ENCODE measurements at places on chromosomes 6 and 20.

DNA sequence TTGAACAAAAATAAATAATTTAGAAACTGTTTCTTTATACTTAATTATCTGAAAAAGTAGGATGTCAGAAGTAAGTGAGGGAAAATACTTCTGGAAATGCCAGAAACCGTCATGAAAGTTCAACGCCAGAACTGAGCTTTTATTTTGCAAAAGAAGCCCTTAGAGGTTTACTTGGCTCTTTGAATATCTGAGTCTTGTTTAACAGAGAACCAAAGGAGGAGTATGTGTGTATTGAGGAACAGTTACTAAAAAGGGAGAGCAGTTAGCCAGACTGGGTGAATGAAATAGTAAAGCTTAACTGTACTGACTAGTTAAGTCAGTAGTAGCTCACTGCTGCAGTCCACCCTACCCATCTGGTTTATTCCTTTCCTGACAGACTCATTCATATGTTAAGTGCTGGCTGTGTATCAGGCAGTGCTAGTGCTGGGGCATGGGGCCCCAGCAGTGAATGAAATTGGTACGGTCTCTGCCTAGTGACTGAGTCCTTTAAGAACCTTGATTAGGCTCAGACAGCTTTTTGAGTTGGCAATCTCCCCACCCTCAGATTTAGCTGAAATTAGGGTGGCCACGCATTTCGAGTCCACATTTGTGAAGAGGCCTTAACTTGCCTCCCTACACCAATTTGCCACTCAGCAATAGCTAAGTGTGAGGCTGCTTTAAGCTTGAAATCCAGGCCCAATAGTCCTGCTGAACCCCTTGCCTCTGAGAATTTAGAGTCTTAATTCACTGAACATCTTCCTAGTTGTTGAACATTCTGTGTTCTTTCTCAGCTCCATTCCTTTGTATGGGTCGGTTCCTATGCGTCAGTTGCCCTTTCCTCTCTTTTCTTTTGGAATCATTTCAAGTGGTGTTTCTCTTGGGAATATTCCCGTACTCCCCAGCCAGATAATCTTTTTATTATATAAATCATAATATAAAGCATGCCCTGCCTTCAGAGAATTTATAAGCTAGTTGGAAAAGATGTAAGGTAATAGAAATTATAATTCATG lies 20.2 kb downstream of the MAP3K4 start:
- DNase-seq: no peak

DNA sequence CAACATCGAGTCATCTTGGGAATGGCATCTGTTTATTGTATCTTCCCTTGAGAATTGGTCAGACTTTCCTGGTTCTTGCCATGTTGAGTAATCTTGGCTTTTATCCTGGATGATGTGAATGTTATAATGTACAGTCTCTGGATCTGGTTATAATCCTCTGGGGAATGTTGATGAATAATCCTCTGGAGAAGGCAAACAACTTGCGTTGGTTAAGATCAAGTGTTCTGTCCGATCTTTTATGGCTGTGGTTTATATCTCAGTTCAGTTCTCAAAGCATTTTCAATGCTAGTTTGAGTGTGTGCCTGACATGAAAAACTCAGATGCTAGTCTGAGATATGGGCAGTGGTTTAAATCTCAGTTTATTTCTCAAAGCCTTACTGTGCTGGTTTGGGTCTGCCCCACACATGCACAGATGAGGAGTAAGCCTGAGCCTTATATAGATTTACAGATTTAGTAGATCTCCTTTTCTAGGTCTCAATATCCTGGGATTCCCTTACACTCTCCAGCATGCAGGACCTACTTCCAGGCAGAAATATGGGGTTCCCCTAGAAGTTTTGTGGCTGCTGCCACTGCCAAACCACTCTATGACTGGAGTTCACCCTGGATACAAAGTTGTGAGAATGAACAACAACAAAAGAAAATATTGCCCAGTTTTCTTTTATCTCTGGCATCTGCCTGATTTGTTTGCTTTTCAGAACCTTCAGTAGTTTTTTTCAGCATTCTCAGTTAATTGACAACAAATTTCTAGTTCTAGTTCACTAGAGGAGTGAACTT lies 191.8 kb upstream of the MAN1A1 start:
- DNase-seq: peak; percentile 93

GRCh38 chr6:163721922-163722692 lies 307.6 kb downstream of the QKI start:
- no peak for DNase-seq

GRCh38 chr6:147651249-147652063 lies 143.0 kb downstream of the SAMD5 start:
- no peak for DNase-seq

DNA sequence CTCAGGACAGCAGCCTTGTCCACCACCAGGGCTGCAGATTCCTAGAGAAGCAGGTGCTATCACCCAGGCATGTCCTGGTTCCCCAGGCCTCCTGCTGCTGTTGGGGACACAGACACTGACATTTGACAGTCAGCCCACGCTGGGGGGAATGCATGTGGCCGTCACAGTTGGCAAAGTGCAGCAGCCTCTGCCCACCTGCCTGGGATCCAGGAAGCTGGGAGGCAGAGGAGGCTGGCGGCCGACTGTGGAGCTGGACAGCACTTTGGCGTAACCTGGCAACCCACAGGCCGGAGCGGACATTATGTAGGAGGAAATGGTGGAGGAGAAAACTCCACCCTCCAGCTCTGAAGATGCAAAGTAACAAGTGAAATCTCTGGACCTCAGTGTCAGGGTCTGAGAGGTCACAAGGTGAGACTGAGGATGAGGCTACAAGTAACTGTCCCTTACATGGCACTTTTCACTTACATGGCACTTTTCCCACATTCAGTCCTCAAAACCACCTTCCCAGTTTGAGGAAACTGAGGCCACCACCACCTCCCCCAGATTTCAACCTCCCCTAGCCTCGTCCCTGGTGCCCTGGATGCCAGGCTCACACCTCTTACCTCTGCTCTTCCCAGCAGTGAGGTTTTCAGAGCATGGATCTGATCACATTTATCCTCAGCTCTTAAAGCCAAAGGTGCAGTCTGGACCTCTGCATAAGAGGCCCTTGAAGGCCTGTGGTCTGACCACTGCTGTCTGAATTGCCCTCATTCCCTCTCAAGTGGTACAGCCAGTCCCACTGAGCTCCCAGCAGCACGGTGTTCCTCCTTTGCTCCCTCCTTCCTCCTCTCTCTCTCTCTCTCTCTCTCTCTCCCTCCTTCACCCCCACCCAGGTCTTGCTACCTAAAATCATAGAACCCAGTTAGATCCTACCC lies 8.7 kb downstream of the MAP1LC3A start:
- DNase-seq: no peak

GRCh38 chr20:50142812-50143211 lies 10.7 kb downstream of the PEDS1 start:
- no peak for DNase-seq

- no peak for DNase-seq
Measured at GRCh38 chr20:35104685-35105295, 12.2 kb upstream of the TRPC4AP start.

- no peak for DNase-seq
Measured at GRCh38 chr6:53179961-53180651, 31.5 kb upstream of the GCM1 start.

DNA sequence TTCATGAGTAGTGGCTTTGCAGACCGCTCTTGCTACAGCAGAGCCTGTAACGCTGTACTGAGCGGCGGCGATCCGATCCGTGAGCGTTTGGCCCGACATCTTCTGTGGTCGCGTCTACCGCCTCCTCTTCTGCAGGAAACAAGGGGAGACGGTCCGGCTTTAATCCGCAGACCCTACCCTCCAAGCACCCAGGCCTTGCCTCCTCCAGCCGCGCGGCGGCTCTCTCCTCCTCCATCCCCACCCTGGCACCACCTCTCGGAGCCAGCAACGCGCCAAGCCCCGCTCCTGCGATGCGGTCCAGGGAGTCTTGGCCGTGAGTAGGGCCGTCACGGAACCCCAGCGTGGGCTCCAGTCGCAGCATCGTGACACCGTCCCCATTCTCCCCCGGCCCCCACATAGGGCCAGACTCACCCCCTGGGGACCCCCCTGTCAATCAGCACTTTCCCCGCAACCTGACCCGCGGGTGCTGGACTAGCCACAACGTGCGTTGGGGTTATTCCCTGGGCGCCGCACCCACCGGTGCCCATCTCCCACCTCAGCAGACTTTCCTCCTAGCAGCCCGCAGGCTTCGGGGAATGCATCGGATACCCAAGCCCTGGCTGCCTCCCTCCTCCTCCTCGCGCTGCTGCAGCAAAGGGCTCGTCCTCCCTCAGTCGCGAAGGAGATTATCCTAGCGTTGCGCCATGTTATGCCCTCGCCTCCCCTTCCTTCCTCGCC lies 914 bp downstream of the SNAP91 start:
- DNase-seq: no peak

DNA sequence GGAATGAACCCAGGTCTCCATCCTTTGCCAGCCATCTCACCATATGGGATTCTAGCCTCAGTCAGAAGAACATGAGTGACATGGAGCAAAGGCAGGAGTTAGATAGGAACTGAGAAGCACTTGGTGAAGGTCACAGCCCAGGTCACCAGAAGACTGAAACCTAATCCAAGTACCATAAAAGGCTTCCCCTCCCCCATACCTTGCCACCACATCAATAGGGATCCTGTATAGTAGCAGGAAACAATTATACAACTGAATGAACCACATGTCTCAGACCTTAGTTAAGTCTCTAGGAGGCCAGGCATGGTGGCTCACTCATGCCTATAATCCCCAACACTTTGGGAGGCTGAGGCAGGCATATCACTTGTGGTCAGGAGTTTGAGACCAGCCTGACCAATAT lies 49.6 kb downstream of the KIZ start:
- DNase-seq: no peak

DNA sequence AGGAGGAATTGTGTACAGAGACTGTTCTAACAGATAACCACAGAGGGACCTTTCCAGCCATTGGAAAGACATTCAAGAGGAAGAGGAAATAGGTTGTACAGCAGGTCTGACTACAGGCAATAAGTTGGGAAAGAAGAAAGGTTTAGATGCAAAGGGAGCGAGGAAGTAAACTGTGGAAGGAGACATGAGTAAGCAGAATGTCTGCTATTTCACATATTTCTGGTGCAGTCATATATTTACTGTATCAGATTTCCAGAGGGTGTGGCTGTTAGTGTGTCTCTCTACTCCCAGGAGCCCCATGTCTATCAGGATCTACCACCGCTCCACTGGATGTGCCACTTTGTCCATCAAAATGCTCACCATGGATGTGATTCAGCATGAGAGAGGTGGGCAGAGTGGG lies 25.9 kb downstream of the MRS2 start:
- DNase-seq: no peak

DNA sequence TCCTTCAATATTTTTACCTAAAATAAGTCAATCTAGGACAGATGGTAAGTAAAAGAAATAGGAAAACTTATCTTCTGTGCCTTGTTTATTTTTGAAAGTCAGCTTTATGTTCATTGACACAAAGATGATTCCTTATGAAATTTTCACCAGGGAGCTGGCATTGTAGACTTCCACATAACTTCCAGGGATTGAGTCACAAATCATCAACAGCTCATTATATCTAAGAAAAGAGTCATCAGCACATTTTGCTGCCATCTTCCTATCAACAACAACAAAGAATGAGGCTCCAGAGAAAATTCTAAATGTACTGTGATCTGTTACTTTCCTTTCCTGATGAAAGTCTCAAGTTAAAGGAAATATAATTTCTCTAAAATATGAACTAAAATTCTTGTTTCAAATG lies 48.5 kb downstream of the CFAP61 start:
- no peak for DNase-seq

- no peak for DNase-seq
Measured at GRCh38 chr6:118722829-118723813, 71.7 kb upstream of the CEP85L start.

DNA sequence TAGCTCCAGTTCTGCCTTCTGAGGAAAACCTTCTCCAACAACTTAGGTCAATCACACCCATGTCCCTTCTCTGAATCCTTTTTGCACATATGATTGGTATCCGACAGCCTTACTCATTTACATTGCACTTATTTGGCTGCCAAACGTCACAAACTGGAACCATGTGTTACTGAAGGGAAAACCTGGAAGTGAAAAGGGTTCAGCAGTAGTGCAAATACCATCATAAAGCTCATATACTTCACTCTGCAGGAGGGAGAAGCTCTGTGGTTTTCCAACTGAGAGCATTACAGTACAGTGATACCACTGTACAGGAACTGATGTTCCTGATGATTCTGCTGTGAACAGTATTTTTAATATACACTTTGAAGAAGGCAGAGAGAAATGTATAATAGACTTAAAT lies 87.8 kb downstream of the SLC16A10 start:
- no peak for DNase-seq

DNA sequence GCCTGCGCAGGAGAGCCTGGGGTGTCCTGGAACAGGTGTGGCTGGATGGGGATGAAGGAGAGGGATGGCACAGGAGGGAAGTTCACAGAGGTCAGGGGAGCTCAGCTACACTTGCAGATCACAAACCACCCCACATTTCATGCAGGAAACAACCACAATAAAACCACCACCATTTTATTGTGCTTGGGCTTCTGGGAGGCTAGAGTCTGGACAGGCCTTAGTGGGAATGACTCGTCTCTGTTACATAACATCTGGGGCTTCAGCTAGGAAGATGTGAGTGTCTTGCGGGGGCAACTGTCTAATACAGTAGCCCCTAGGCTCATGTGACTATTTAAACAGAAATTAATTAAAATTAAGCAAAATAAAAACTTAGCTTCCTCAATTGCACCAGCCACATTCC lies 33.4 kb downstream of the SNX5 start:
- no peak for DNase-seq

DNA sequence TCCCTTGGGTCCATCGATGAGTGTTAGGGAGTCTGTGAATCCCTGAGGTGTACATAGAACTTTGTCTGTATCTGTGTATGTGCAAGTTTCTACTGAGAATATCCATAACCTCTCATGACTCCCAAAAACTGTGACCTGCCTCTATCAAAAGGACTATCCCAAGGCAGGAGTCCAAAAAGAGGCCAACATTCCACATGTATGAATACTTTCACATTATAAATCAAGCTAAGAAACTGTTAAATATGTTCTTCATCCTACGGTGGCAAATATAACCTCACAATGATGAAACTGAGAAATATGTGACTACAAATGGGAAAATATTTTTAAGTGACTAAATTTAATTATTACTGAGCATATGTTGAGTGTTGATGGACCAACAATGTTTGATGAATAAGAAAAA lies 16.1 kb upstream of the STX11 start:
- no peak for DNase-seq

DNA sequence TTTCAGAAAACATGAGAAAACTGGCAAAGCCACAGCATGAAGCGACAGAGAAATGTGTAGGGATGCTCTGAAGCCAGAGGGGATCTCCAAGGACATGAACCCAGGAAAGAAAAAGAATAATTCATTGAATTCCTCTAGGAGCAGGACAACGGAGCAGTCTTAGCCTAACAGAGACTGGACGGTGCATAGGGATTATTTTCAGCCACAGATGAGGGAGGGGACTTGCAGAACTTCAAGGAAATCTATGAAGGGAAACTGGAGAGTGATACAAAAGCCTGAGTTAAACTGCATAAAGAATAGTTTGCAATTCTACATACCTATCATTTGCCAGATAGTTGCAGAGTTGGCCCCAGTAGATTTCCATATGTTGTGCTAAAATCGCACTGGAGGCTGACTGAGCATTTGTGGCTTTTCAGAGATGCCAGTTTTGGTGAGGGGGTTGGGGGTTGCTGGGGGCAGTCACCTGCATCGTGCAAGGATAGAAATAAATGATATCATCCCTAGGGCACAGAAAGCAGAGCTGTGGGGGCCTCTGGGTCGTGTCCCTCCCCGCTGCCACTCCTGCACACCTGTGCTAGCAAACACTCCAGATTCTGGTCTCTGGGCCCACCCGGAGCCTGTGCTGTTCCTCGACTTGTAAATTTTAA lies 443.2 kb upstream of the JARID2 start:
- DNase-seq: no peak

- DNase-seq: no peak
Measured at GRCh38 chr6:129653229-129653628, 56.7 kb downstream of the ARHGAP18 start.
